ENCODE measurements at places on chromosomes 7 and 10. TPM values are rescaled to one million over a fixed set of nuclear protein-coding genes. Genes with fewer than 3 reads are reported as not detected.

GRCh38 chr7:150560486-150560885, 6.7 kb upstream of the GIMAP4 start:
- no peak for DNase-seq

DNA sequence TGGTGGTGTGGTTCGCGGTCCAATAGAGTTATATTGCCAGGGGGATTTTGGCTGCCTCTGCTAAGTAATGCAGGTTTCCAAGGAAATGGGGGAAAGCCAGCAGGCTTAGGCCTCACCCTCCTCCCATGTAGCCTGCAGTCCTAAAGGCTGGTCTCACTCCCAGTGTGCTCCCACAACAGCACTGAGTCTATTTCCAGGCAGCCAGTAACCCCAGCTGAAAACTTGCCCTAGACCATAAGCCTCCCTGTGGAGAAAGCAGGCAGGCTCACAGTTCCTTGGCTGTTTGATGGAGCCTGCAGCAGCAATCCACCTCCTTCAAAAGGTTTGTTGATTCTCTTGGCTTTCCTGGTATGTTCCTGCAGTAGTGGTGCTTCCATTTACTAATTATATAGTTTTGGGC, 220.0 kb upstream of the ZNF804B start:
- DNase-seq = no peak

POP7 gene
- total RNA-seq = 52.6 TPM

MEPCE gene
- 27.7 TPM for total RNA-seq

RARRES2 gene
- 6.9 TPM for total RNA-seq

- DNase-seq = no peak
Measured at GRCh38 chr7:79723833-79724618, 270.6 kb upstream of the MAGI2 start.

- DNase-seq = no peak
Measured at GRCh38 chr7:78379148-78379547, 580.6 kb downstream of the PHTF2 start.

- DNase-seq = no peak
Measured at GRCh38 chr10:95196046-95196445, 2.0 kb downstream of the ACSM6 start.

GRCh38 chr10:70762441-70763175, 22.6 kb downstream of the TBATA start:
- DNase-seq = no peak

Measured in frontal cortex (tissue), 4 donors.